ENCODE measurements at places on chromosomes 5 and 9.

GRCh38 chr5:170738840-170739239 is 44.7 kb upstream of the GABRP start:
- DNase-seq = no peak

GRCh38 chr5:16930496-16930895 is 5.6 kb downstream of the MYO10 start:
- no peak for DNase-seq

DNA sequence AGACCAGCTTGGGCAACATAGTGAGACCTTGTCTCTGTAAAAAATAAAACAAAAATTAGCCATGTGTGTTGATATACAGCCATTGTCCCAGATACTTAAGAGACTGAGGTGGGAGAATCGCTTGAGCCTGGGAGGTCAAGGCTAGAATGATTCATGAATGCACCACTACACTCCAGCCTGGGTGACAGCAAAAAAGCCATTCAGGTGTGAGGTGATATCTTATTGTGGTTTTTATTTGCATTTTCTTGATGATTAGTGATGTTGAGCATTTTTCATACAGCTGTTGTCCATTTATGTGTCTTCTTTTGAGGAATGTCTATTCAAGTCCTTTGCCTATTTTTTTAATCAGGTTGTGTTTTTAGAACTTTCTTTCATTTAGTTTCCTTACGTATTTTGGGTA is 23.2 kb downstream of the MTAP start:
- no peak for DNase-seq

DNA sequence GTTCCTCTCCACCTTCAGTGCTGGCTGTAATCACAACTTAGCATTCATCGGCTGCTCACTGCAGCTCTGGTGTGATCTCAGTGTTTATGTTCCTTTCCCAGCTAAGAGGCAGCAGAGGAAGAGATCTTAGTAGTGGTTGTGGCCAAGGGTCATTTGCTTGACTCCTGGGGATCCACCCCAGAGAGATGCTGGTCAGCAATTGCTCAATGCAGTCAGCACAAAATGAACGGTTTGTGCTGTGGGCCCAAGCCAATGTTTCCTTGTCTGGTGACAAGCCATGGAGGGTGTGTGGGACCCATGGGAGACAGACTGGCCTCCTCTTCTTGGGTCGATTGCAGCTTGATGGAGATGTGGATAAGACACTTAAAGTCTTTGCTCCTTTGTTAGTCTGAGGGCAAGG is 16.1 kb upstream of the FRMD3 start:
- DNase-seq = no peak

DNA sequence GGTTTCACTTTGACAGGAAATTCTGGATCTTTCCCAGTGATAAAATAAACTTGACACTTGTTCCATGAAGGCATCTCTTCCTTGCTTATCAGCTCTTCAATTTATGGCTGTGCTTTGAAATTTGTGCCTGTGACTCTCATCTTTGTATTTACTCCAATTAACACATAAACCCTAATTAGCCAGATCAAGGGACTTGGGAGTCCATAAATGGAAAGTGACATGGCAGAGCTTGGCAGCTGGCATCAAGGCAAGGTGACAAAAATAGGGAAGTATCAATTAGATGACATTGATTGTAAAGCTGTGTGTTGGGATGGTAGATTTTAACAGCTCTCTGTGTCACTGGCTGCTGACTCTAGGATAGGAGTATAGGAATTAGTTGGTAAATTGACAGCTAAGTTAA is 133.9 kb downstream of the PBX3 start:
- no peak for DNase-seq

GRCh38 chr5:173848986-173849596 is 39.1 kb upstream of the CPEB4 start:
- no peak for DNase-seq

DNA sequence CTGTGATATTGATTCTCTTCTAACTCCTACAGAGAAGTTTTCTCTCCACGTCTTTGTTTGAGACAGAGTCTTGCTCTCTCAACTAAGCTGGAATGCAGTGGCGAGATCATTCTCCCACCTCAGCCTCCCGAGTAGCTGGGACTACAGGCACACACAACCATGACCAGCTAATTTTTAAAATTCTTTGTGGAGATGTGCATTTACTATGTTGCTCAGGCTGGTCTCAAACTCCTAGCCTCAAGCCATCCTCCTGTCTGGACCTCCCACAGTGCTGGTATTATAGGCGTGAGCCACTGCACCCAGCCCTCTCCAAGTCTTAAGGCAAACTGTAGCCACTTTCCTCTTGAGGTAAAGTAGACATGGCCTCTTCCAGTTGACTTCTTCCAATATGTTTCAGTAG is 72.2 kb downstream of the SNX18 start:
- no peak for DNase-seq

GRCh38 chr9:86449246-86449645 is 95.0 kb upstream of the TUT7 start:
- no peak for DNase-seq

DNA sequence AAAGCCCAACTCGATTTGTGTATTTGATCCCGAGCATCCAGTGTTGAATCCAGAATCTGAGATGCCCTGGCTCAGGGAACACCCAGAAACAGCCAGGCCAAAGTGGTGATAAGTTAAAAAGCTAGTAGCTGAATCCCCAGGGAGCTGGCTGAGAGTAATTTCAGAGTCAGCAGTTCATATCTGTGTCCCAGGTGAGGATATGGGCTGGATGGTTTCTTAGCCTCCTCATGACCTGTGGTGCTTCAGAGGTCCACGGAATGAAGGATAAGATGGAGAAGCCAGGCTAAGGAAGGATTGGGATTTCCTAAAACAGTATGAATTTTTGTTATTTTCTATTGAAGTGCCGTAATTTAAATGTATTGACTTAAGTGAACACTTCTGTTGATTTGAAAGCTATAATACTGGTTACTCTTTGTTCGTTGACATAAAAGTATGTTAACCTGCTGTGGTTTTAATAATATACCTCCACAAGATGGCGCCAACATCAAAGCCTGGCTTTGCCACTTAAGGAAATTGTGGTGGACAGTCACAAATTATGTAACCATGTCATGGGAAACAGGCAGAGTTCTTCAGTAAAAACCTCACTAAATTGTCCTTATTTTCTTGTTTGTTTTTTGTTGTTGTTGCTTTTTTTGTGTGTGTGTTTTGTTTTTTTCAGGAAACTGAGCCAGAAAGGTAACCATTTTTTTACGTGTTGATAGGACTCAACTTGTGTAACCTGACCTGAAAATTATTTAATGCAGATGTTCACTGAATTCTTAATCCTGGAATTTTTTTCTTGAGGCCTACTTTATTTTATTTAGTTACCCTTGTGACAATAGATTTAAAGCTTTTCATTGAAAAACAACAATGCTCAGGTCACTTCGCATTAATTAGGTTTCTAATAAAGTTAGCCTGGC is 11.4 kb downstream of the MTAP start:
- no peak for DNase-seq

DNA sequence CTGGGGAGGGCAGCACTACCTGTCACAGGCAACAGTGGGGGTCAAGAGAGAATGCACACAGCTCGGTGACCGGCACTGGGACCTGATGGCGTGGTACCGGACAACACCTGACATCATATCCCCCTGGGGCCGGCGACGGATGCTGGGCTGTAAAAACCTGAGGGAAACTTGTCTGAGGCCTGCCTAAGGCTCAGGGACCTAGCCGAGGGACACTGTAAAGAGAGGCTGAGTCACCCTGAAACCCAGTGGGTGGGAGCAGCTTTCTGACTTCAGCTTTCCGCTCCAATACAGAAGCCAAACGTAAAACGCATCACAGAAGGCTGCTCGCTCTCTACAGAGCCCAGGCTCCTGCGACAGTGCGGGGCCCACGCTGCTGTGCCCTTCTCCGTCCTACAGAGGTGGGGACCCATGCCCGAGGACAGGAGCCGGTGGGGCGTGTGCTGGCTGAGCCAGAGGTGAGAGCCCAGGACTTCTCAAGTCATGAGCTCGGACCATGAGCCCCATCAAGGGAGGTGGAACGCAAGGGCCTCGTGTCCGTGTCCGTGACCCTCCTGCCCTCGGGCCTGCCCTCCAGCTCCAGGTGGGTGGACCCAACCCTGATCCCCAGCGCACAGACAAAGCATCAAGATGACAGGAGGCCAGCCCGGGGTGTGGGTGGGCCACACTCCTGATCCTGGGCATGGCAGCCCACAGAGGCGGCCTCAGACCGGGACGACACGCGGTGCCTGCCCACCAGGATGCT is 5.3 kb downstream of the RALGDS start:
- peak; percentile 44 for DNase-seq

GRCh38 chr5:38197118-38197517 is 61.2 kb upstream of the EGFLAM start:
- DNase-seq = no peak

DNA sequence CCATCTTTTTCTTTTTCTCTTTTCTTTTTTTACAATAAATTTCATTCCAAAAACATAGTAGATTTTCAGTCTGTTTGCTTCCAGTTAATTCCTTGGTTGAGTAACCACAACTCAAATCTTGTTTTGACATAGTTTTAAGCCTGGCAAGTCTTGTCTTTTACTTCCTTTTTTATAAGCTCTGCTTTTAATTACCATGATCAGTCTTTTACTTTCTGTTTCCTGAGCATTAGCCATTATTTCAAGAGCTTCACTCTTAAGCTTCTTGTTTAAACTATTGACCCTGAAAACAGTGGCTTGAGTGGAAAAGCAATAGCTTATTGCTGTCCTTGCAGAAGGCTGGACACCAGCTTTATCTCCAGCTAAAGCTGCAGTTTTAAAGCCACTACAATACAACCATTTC is 1363.3 kb downstream of the MAT2B start:
- DNase-seq = no peak

GRCh38 chr9:135879619-135880018 is 27.7 kb downstream of the CAMSAP1 start:
- DNase-seq = no peak

- no peak for DNase-seq
Measured at GRCh38 chr5:24363789-24364481, 280.8 kb downstream of the CDH10 start.

- no peak for DNase-seq
Measured at GRCh38 chr5:74063346-74063745, 437.4 kb downstream of the ARHGEF28 start.

GRCh38 chr5:140602147-140602546 is 30.8 kb downstream of the CD14 start:
- no peak for DNase-seq

DNA sequence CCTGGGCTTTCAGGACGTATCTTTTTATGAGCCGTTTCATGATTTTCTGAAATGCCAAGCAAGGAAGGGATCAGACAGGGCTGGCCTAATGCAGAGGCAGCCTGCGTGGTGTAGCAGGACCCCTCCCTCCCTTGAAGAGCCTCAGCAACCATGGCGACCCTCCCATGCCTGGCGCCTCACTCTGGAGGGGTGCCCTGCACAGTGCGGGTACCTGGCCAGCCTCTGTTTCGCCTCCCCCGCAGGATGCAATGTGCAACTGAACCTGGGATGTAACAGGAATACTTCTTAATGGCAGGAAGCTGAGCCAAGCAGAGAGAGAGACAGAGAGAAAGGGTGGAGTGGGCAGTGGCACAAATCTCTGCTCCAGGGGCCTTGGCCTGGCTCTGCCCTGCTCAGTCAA is 23.3 kb upstream of the SMIM32 start:
- no peak for DNase-seq

DNA sequence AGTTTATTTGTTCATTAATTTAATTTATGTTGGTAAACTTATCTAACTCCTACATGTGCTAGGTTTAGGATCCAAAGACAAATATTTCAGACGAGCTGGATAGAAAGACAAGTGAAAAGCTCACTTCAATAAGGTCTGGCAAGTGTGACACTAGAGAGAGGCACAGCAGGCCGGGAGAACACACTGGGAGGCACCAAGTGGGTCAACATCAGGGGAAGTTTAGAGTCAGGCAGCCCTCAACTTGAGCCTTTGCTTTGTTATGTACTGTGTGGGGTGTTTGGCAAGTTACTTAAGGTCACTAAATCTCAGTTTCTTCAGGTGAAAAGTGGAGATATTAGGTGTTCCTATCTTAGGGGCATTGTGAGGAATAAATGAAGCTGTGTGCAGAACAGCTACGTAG is 214.4 kb downstream of the PCSK1 start:
- no peak for DNase-seq

DNA sequence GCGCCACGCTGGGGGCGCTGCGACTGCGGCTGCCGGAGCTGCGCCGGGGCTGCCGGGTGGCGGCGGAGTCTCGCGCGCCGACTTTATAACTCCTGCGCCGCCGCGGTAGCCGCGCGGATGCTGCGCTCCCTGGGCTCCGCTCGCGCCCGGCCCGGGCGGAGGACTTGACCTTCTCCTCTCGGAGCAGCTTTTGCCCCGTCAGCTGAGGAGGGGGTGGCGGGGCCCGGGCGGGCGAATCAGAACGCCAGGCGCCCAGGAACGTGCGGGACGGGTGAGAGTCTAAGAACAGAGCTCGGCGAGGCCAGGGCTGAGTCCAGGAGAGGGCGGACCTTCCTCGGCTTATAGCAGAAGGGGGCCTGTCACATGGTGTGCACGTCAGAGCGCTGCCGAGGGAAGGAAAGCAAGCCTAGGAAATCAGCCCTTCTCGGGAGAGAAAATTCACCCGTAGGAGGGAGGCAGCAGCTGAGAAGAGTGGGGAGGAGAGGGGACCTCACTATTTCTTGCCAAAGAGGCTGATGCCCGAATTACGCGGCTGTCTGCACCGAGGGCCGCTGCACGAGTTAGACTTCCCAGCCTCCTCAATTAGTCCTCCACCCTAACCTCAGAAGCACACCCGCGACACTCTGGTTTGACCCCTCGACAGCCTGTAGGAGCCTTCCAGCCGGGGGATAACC is at the start of gene FOXD1:
Gene FOXD1 (minus strand): TSS at position 315 of the 674 bp plus-strand sequence. CDS start 415 bp downstream, outside the sequence.
- DNase-seq = no peak

GRCh38 chr9:11735391-11735790 is 957.8 kb upstream of the TYRP1 start:
- no peak for DNase-seq

DNA sequence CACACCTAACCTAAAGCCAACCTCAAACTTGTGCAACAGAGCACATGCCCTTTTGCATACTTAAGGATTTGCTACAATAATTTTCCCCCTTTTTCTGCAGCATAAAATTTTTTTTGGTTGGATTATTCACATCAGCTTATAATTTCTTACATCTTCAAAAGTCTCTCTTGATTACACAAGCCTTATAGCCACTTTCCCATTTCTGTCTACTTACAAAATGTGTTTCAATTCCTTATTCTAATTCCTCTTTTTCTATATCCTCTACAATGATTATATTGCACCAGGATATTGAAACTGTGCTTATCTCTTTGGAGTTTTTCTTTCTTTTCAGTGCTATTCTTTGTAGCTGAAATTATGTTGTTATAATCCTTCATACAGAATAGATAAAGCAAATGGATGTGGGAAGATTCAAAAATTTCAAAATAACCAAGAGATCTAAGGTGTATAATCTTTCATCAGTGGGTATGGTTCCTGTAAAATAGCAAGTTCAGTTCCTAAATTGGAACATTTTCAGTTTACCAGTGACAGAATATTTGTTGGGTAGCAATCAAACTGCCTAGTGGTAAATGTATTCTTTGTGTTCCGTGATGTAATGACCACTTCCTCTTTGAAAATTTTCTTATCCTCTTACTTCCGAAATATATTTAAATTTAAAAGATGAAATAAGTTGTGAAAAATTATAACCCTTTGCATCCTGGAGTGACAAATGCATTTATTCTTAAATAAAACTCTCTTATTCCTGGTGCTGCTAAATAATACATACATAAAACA is 386.8 kb upstream of the CHD1 start:
- DNase-seq = no peak

- DNase-seq = no peak
Measured at GRCh38 chr9:124130277-124131075, 118.9 kb downstream of the LHX2 start.
